ENCODE measurements at places on chromosomes 5 and 9.

- DNase-seq = peak; percentile 80
Measured at GRCh38 chr5:17216974-17217492, 398 bp upstream of the BASP1 start.

DNA sequence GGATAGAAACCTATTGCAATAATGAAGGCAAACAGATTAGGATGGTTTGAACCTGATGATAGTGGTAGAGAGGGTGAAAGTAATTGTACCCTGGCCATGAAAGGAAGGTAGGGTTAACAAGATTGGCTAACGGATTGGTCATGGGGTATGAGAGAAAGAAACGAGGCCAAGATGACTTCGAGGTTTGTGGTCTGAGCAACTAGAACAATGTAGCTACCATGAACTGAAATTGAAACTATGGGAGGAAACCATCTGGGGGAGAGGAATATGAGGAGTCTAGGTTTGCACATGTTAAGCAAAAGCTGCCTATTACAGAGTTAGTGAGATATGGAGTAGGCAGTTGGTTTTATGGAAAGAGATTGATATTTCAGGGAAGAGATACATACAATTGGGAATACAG is 406.0 kb downstream of the PRELID2 start:
- DNase-seq = no peak

GRCh38 chr5:78547183-78547582 is 101.4 kb downstream of the LHFPL2 start:
- DNase-seq = no peak

- DNase-seq = no peak
Measured at GRCh38 chr9:125902214-125902613, 155.0 kb downstream of the PBX3 start.

GRCh38 chr5:89071941-89072331 is 189.0 kb upstream of the MEF2C start:
- no peak for DNase-seq

DNA sequence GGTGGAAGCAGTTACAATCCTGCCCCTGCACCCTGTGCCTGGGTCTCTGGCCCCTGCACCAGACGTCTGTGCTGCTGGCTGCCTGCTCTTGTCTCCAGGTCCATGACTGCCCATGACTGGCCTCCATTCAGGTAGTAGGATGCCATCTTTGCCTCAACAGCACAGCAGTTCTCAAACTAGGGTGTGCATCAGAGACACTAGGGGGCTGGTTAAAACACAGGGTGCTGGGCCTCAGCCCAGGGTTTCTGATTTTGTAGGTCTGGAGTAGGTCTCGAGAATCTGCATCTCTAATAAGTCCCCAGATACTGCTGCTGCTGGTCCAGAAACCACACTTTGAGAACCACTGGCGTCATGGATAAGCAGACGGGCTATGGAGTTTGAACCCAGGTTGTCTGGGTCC is 24.0 kb downstream of the COL15A1 start:
- no peak for DNase-seq

GRCh38 chr9:124381170-124381945 is 33.9 kb downstream of the PSMB7 start:
- peak; percentile 51 for DNase-seq

- DNase-seq = no peak
Measured at GRCh38 chr5:5795074-5795771, 372.7 kb downstream of the ICE1 start.

DNA sequence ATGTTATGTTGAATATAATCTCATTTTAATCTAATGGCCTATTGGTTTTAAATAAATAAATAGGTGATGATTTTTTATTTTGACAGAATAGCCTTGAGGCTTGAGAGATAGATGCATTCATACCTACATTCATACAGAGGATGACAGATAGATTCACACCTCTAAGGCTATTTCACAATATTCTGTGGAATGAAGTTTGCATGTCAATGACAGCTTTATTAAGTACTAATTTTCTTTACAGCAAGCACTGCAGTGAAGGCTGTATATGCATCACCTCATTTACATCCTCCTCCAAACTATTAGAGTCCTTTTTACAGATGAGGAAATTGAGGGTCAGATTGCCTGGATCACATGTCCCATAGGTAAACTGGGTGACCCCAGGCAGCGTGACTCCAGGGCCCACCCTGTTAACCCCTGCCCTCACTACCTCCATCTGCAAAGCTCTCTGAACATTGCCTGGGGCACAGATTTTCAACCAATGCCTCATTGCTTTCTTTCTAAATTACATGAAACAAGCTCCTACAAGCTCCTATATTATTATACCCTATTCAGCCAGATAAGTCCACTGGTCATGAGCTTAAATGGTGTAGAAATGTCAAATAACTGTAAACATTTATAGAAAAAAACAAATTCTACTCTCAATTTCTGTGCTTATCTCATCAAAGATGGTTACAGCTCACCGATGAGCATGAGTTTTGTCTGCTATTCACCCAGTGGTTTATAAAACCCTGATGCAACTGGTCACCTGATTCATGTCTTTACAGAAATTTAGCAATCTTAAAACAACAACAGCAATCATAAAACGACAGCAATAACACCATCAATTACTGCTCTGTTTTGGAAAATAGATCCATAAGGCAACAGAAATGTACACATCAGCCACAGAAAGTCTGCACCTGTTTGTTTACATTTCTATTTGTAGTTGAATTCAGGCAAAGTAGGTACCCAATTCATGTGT is 338.0 kb downstream of the NSG2 start:
- no peak for DNase-seq

GRCh38 chr9:109016132-109016531 is 2.8 kb upstream of the CTNNAL1 start:
- no peak for DNase-seq

GRCh38 chr5:6872441-6873160 is 159.4 kb downstream of the TENT4A start:
- DNase-seq = no peak

GRCh38 chr9:3760031-3760430 is 234.2 kb upstream of the RFX3 start:
- DNase-seq = no peak

- DNase-seq = peak; percentile 90
Measured at GRCh38 chr9:133121198-133121914, at the start of gene RALGDS. RALGDS (minus strand) TSS chr9:133121240; CDS start chr9:133121154, 86 bp downstream.

DNA sequence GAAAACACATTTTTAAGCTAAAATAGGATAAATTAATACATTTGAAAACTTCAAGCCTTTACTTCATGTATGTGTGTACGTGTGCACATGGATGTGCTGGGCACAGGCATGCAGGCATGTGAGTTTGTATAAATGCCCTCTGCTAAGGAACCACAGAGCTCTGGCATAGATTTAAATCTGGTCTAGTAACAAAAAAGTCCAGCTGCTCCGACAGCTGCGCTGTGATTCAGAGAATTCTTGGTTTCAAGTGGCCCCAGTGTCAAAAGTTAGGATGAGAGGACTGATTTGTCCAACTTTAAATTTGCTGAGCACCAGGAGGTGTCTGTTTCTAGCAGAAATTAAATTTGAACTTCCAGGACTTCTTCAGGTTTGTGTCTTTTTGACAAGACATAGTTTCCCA is 203.7 kb upstream of the TUT7 start:
- DNase-seq = peak; percentile 11

- DNase-seq = no peak
Measured at GRCh38 chr5:92635001-92635461, 946.0 kb downstream of the NR2F1-AS1 start.

GRCh38 chr5:6362846-6363245 is 15.5 kb downstream of the MED10 start:
- no peak for DNase-seq

GRCh38 chr5:119273391-119273839 is 82.4 kb upstream of the TNFAIP8 start:
- DNase-seq = no peak

- DNase-seq = peak; percentile 73
Measured at GRCh38 chr9:36328798-36329411, 70.7 kb upstream of the GNE start.

DNA sequence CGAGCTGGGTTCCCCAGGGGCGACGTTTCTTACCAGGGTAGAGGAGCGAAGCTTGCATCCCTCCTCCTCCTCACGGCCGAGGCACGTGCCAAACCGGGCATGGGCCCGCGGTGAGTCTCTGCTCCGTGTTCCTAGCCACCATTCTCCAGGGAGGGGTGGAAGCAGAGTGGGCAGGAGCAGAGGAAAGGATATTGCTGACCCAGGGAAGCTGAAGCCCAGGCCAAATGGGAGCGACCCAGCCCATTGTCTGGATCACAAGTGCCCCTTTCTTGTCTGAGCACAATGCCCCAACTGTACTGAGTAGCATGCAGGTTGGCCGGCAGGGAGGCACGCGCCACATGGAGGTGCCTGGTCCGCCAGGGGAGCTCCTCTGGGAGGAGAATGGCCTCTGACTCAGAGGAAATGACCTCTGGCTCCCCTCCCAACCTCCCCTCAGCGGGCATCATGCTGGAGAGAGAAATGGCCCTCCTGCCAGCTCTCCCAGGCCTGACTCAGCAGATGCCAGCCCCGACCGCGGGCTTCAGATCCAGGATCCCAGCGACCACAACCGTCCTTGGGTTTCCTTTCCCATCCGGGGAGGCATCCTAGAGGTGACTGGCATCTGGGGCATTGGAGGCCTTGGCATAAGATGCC is 1.1 kb downstream of the PRR7 start:
- peak; percentile 75 for DNase-seq

- no peak for DNase-seq
Measured at GRCh38 chr5:115952588-115952987, 9.7 kb upstream of the LVRN start.

GRCh38 chr9:111074395-111074794 is 36.1 kb upstream of the LPAR1 start:
- no peak for DNase-seq

GRCh38 chr5:32733590-32734340 is 22.6 kb downstream of the NPR3 start:
- DNase-seq = no peak

DNA sequence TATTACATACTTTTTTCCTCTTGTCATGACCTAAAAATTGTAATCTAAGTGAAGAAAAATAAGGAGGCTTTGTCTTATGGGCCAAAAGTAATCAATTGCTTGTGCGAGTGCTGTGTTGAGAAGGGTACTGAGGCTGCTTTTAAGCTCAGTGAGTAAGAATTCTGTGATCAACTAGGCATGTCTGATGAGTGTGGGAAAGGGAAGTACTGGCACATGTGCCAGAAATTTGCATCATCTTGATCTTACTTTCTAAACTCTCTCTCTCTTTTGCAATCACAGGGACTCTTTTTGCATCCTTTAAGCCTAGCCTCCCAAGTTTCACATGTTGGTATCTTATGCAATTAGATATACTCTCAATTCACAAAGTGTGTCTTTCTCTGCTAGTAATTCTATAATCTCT is 329.9 kb downstream of the KIF4B start:
- no peak for DNase-seq

DNA sequence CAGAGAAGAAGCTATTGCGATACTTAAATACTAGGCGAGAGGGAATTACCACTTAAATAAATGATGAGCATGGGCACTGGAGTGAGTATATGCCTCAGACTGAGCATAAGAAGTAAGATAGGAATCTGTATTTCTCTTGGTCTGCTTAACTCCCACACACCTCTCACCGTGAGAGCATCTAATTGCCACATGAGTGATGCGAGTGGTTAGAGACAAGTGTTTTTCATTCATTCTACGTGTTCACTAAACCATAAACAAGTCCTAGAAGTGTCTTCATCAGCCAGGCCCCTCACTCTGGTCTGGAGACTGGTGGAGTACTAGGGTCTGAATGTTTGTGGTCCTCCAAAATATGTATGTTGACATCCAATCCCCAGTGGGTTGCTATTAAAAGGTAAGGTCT is 150.2 kb upstream of the SLC12A2 start:
- no peak for DNase-seq

- DNase-seq = no peak
Measured at GRCh38 chr5:64140018-64140417, 25.6 kb upstream of the RNF180 start.

DNA sequence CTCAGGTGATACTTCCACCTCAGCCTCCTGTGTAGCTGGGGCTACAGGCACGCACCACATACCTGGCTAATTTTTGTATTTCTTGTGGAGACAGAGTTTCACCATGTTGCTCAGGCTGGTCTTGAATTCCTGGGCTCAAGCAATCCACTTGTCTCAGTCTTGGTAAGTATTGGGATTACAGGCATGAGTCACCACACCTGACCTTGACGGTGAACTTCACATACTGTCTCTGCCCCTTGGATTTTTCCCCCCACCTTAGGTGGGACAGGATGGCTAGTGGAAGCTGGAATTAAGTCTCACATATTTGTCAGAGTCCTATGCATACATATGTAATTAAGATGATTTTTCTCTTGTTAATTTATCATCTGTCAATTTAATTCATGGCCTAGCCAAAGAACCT is 20.9 kb upstream of the RFK start:
- DNase-seq = no peak

DNA sequence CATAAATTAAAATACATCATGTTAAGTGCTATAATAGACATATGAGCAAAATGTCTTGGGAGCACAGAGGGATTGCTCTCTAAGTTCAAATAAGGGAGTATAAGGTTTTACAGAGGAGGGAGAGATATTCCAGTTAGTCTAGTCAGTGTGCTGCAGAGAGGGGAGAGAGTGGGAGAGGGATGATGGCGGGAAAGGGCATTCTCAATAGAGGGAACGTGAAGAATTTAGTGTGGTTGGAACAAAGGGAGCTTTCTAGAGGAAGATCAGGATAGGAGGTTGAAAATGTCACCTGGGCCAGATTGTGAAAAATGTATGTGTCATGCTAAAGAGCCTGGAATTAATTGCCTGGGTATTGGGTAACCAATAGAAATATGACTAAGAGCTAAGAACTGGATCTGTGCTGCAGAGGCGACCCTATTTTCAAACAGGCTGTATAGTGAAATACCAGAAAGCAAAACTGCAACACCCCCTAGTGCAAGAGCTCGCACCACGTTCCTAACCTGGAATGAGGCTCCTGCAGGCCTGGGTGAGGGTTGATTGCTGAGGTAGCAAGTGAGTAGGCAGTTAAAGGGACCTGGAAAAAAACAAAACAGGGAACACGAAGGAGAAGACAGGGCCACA is 791.8 kb upstream of the C9orf72 start:
- DNase-seq = peak; percentile 76

GRCh38 chr5:172096207-172096940 is 89.9 kb upstream of the FBXW11 start:
- DNase-seq = no peak

GRCh38 chr9:17394881-17395510 is 183.9 kb upstream of the SH3GL2 start:
- DNase-seq = no peak

- no peak for DNase-seq
Measured at GRCh38 chr9:117919538-117919937, 215.3 kb downstream of the TLR4 start.

DNA sequence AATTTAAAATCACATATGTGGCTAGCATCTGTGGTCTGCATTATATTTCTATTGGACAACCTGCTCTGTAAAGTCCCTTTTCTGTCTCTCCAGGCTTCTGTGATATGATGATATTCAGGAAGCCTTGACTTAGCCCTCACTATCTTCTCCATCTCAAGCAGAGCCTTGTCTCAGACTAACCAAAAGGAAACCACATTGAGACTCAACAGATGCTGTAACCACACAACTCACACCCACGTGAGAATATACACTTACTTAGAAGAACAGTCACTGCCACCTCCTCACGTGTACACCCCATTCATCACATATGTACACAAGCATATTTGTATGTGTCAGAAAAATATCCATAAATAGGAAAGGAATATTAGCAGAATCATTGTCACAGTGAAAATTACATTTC is 33.6 kb downstream of the HTR4 start:
- DNase-seq = no peak

Data from fibroblast of skin of scalp (primary cell).